Activated T-cell treated with anti-CD3 and anti-CD28 coated beads, Interleukin-2, amount 50 U/mL, for 48 hours (primary cell): ENCODE measurements at places on chromosomes 5 and 9.
A peak's percentile ranks its signal among the peaks of the same experiment; 100 is the strongest.

- peak; percentile 84 for DNase-seq
These were observed at the start of gene REEP2 for GRCh38 chr5:138438724-138439476. Gene REEP2 (plus strand): TSS chr5:138439057. CDS start chr5:138439209, 152 bp downstream.

- DNase-seq: no peak
These were observed 33.6 kb upstream of the MEGF10 start for GRCh38 chr5:127256886-127257597.

DNA sequence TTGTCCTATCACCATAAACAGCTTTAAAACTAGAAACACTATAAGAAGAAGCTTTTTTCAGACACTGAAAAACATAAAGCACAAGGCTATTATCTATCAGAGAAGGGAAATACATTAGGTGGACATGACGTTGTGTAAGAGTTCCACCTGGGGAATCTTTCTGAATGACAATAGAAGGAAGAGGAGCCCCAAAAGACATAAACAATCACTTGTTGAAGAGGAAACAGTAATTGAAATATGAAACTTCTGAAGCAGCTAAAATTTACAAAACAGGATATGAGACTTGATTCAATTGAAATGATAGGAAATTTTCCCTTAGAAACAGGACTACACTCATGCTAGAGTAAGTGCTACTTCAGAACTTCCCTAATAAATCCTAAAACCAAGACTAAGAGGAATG, 933.6 kb downstream of the EFNA5 start:
- DNase-seq: no peak

DNA sequence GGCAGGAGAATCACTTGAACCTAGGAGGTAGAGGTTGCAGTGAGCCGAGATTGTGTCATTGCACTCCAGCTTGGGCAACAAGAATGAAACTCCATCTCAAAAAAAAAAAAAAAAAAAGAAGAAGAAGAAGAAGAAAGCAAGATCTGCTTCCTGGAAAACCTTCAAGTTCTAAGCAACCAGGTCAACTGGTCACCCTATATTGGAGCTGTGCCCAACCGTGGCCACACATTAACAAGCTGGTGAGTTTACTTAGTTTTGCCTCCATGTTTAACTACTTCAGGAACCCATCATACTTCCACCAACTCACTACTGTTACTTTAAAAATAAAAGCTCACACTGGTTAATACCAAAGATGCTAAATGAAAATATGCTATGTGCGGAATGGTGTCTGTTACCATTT, 12.3 kb upstream of the SKP1 start:
- no peak for DNase-seq

DNA sequence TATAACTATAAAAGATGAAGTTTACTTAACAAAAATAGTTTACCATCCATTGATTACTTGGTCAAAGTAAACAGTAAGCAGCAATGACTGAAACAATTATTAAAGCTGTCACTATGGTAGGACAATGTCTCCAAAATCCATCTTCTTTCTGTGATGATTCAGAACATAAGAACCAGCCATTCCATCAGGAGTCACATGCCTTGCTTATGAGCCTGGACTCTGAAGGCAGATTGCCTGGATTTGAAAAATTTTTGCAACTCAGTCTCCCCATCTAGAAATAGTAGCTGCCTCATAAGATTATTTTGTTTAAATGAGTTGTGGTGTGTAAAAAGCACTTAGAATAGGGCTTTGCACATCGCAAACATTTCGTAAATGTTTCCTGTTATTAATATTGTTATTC, 136.2 kb downstream of the LIFR start:
- DNase-seq: no peak

DNA sequence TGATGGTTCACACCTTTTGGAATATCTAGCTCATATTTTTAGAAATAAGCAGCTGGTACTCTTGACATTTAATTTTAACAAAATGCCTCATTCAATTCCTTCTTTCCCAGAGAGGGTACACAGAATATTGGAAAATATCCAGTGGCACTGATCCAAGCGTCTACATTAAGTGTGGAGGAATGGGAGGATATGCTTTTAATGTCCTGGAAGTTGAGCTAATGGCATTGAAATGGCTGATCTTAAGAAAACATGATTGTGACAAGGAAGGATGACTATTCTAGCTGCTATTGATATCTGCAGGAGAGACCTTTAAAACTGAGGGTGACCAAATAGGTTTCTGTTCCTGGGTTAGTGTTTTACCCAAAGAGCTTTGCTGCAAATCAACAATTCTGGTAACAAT, 30.0 kb downstream of the ZNF366 start:
- no peak for DNase-seq

DNA sequence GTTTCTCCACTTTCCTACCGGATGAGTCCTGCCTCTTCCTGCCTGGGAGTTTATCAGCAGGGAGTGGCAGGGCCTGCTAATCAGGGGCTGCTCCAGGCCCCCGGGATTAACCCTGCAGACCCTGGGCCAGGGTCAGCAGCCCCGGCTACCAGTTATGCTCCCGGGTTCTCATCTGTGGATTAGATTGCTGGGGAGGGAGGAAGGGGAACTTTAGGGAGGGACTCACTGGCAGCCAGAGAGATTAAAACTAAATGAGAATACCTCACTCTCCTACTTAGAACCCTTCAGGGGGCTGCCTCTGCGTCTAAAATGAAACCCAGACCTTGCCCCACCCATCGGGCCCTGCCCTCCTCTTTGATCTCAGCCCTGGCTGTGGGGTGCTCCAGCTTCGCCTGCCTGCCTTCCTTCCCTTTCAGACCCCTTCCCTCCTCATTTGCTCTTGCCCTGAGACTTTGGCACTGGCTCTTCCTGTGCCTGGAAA, 130.5 kb upstream of the HAND1 start:
- no peak for DNase-seq

DNA sequence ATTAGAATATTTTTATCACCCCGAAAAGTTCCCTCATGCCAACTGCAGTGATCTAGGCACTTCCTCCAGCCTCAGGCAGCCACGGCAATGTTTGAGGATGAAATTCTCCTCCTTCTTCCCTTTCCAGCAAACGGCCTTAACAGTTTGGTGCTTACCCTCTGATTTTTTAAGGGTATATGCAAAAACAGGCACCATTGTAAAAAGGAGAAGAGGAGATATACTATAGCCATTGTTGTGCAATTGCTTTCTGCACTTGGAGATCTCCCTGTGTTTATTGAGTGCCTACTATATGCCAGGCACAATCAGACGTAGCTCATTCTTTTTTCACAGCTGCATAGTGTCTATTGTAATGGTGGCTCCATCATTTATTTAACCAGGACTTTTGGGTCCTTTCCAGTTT, 29.4 kb downstream of the GSN start:
- DNase-seq: no peak

DNA sequence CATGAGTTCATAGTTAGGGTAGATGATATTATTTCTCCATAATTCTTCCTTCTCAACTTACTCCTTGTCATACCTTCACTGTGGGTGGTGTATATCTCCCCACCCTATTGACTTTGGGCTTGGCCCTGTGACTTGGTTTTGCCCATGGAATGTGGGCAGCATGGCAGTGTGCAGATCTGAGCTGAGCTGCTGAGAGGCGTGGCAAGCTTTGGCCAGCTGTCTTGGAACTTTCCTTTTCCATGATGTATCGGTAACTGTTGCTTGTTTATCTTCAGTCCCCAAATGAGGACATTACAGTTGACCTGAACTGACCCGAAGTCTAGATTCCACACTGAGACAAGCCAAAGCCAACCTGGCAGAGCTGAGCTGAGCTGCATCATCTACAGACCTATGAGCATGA, 70.4 kb downstream of the RALGPS1 start:
- no peak for DNase-seq

DNA sequence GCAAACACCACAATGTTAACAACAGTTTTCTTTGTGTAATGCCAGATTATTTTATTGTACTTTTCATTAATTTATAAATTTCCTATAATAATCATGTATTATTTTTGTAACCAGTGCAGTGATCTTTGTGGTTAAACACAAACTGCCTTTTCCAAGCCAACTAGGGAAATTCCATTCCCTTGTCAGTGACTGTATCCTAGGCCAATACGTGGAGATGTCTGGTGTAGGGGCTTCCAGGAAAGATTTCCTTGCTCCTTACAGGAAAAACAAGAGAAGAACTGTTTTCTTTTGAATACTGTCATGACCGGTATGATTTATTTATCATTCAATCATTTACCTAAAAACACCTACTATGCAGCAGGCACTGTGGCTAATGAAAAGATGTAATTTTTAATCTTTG, 31.4 kb downstream of the FANCC start:
- DNase-seq: no peak

- DNase-seq: peak; percentile 59
These were observed at the start of gene FAM163B for GRCh38 chr9:133609311-133610098. Gene FAM163B (minus strand): TSS chr9:133609389. CDS start chr9:133580223, 29,166 bp downstream.

DNA sequence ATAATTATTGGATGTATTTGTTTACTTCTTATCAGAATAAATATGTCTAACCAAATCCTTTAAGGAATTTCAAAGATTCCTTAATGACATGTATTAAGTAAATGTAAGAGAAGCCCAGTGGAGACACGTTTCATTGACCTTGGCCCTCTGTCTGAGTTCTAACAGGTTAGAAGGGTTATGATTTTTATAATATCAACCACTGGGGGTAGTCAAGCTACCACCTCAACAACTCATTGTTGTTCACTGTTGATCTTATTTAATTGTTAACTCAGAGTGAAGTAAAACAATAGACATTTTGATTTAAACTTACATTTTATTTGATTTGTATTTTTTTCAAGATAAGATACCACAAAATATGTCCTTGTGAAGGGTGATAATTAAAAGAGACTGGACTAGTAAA, 499.2 kb upstream of the COX7C start:
- no peak for DNase-seq
